ENCODE measurements at places on chromosomes 5 and 9.

DNA sequence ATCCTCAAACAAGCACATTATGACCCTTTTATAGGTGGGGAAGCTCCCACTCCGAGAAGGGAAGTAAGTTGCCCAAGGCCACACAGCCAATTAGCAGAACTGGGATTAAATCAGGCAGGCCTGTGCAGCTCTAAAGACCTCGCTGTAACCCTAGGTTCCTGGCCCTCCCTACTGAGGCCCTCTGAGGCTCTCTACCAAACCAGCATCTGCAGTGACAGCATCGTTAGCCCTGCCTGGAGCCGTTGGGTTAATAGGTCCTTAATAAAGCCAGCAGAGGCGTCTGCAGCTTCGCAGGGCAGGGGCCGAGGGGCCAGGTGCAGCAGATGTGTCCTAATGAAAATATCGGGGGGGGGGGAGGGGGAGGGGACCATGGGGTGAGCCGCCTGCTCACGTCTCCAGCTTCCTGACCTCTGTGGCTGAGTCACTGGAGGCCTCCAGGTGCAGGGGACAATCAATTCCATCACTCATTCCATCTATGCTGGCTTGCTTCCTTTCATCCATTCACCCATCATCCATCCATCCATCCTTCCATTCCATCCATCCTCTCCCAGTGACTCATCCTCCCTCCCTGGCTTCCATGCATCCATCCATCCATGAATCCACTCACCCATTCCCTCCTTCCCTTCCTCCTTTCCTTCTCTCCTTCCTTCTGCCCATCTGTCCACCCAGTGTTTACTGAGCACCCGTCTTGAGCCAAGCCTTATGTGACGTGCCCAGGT, 203.9 kb downstream of the C9orf50 start:
- no peak for DNase-seq

DNA sequence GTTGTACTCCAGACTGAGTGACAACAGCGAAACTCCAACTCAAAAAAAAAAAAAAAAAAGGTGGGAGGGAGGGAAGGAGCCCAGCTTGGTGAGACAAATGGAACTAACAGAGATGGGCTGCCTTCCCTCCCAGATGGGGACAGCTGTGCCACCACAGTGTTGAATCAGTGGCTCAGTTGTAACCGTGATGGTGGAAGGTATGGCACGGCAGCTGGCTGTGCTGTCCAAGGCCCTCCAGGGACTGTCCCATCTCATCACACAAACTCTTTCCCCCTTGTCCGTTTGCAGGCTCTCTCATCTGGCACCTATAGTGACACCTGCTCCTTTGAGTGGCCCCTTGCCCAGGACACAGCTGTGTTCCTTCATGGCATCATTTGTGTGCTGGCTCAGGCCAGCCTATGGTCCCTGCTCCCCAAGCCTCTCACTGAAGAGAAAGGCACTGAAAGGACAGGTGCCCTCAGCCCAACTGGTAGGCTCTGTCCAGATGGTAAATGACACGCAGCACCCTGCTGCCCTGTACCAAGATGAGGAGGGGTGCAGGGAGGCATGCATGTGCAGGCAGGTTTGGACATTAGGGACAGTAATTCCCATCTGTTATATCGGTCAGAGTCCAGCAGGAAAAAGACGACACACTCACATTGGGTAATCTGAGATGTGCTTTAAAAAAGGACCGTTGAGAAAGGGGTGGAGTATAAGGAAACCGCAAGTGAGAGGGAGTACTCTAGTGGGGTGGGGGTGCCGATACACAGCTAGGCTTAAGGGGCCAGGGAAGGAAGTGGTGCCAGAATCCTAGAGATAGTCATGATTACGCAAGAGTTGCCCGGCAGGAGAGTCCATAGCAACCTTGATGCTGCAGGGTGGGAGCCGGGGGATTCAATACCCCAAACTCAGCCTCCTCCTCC, 4.3 kb downstream of the SMIM33 start:
- DNase-seq: no peak

- no peak for DNase-seq
Measured at GRCh38 chr5:123382252-123382651, 41.0 kb downstream of the CEP120 start.

- DNase-seq: no peak
Measured at GRCh38 chr9:70609542-70610286, 195.3 kb upstream of the KLF9 start.

DNA sequence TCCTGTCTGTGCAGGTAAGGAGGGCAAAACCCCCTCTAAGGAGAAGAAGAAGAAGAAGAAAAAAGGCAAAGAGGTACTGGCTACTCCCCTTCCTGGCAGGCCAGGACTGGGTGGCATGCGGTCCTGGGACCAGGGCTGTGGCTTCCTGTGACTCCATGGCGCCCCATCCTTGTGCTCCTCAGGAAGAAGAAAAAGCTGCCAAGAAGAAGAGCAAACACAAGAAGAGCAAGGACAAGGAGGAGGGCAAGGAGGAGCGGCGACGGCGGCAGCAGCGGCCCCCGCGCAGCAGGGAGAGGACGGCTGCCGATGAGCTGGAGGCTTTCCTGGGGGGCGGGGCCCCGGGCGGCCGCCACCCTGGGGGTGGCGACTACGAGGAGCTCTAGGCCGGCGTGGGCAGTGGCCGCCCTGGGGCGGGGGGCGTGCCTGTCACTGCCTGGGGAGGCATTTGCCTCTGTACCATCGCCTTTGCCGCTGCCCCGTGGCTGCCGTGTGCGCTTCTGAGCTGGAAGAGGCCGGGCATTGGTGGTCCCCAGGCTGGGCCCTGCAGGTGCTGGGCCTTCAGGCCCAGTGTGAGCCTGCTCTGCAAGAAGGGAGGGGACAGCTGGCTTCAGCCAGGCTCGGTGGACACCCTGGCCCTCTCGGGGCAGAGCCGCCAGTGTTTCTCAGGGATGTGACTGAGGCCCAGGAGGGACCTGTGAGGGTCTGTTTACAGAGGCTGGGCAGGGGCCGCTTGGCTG, 2.0 kb upstream of the AJM1 start:
- no peak for DNase-seq

GRCh38 chr5:131386779-131387178, 122.9 kb downstream of the CDC42SE2 start:
- no peak for DNase-seq

DNA sequence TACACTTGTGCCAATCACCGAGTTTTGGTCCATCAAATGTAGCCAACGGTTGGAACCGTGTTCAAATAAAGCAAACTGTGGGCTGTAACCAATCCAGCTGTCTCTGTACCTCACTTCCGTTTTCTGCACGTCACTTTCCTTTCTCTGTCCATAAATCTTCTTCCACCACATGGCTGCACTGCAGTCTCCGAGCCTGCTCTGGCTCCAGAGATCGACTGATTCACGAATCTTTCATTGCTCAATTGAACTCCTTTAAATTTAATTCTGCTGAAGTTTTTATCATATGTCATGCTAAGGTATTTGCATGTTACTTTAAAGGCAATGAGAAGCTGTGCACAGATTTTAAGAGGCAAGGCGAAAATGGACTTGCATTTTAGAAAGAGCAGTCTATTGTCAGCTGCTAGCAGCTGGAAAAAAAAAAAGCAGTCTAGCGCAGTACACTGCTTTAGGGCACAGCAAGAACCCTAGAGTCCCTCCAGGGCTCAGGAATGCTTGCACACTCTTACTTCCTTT, 13.2 kb downstream of the TTC39B start:
- DNase-seq: no peak

- no peak for DNase-seq
Measured at GRCh38 chr5:142613271-142613671, 72.6 kb downstream of the FGF1 start.

DNA sequence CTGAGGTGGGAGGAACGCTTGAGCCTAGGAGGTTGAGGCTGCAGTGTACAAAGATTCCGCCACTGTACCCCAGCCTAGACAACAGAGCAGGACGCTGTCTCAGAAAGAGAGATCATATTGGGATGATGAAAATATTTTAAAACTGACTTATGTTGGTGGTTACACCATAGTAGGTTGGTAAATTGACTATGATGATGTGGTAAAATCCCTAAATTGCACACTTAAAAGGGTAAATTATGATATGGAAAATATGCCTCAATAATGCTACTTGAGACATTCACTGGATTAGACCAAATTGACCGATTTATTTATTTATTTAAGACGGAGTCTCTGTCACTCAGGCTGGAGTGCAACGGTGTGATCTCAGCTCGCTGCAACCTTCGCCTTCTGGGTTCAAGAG, 21.9 kb upstream of the TOR1B start:
- no peak for DNase-seq

DNA sequence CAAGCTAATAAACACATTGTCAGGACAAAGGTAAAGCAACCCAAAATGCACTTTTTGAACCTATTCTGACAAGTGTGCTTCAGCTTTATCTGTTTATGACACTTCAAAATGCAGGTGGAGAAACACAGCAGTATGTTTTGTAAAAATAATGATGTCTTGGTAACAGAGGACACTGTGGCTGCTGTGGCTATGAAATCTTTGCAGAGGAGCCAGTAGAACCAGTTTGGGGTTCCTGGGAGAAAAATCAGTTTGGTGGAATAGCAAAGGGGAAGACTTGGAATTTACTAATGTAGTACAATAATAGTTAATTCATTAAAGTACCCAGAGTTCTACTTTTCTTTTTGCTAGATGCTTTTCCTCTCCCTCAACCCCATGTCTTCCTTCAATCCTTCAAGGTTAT, 40.6 kb downstream of the SIL1 start:
- no peak for DNase-seq

- DNase-seq: no peak
Measured at GRCh38 chr9:129206905-129207304, 28.8 kb upstream of the IER5L start.

DNA sequence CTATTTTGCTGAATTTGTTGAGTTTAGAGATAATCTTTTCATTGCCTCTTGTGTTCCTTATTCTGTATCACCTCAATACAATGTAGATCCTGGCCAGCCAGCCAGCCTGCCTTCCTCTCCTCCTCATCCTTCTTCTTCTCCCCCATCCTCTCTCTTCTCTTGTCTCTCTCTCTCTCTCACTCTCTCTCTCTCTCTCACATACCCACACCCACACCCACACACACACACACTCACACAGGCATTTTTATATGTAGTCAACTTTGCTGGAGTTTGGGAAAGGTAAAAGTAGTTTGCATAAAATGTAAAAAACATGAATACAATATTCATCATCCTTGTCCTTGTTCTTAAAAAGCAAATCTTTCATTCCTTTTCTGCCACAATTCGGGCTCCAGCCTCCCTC, 60.5 kb downstream of the ZFAND5 start:
- no peak for DNase-seq

- no peak for DNase-seq
Measured at GRCh38 chr5:161373345-161373707, 173.2 kb downstream of the GABRB2 start.

GRCh38 chr5:123209502-123210027, 120.5 kb downstream of the PRDM6 start:
- no peak for DNase-seq

- DNase-seq: no peak
Measured at GRCh38 chr5:14650052-14650451, 14.5 kb upstream of the OTULIN start.

DNA sequence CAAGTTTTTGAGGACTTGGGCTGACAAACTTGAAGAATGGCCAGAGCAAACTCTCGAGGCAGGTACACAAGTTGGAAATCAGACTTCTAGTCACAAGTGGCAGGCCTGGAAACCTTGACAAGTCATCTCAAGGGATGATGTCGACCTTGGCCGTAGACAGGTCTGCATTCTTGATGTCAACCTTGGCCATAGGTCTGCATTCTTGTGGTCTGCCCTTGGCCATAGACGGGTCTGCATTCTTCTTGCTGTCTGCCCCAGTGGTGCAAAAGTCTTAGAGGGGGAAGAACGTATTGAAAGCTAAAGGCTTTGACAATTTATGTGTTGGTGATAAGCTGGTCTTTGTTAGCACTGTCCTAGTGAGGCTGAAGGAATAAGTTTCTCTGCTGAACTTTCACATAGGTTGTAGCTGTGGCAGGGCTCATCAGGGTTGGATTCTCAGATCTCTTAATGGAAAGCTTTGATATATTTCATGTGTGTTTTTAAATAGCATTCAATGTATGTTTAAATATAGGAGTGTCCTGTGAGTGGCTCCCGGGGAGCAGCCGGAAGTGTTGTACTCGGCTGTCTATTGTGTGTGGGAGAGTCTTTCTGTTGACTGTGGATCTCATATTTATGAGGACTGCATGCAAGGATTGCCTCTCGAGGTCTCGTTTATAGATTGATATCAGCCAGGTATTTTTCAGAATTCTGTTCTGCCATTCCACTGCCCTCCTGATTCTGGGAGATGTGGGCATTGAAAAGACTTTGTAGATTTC, 27.0 kb downstream of the SUB1 start:
- DNase-seq: no peak

DNA sequence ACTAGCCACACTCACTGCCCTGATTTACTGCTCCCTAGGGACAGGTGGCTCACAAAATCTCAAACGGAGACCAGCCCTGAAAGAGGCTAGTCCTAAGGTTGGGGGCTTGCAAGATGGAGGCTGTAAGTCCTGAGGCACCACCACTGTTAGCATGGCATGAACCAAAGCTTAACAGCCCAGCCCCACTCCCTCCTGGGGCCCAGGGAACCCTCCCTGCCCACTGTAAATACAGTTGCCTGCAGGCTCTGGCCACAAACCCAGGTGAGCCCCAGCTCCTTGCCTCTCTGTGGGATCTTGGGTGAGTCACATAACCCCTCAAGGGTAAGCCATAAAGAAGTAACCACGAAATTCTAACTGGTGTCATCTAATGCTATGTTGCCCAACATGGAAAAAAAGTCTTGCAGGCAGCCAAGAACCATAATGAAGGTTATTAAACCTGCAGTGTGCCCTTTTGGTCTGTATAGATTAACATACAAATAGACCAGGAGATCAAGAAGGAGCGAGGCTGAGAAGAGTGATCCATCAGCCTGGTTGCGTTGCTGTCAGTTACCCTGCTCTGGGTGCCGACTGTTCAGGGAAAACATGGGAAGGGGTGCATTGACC, 1.7 kb upstream of the POMT1 start:
- DNase-seq: no peak

- no peak for DNase-seq
Measured at GRCh38 chr9:70352356-70352755, 62.1 kb downstream of the KLF9 start.

DNA sequence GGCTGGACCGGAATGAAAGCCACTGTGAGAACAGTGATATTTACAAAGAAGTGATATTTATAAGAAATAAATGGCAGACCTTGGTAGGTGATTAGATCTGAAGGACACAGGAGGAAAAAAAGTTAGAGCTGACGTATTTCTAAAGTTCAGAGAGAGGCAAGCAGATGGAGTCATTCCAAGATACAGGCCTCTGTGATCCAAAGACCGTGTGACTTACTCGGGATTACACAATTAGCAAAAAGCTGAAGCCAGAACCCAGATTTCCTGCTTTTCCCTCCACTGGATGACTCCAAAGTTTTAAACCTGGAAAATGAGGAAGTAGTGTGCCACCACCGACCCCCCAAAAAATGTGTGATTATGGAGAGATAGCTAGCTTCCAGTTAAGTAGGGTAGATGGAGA, 3.1 kb upstream of the DOCK8 start:
- DNase-seq: no peak

GRCh38 chr5:7927466-7928375, 58.8 kb downstream of the MTRR start:
- no peak for DNase-seq

- DNase-seq: no peak
Measured at GRCh38 chr9:131876486-131876885, 136.6 kb upstream of the RAPGEF1 start.

All from osteocyte (in vitro differentiated cells).